ENCODE measurements at places on chromosomes 1 and 21. TPM values are rescaled to one million over a fixed set of nuclear protein-coding genes. Genes with fewer than 3 reads are reported as not detected.

- no peak for DNase-seq
These were observed 116.8 kb downstream of the ATP6V1G3 start for GRCh38 chr1:198423673-198424072.

GRCh38 chr1:154720328-154721297 lies 112.6 kb upstream of the ADAR start:
- DNase-seq, result no peak

DNA sequence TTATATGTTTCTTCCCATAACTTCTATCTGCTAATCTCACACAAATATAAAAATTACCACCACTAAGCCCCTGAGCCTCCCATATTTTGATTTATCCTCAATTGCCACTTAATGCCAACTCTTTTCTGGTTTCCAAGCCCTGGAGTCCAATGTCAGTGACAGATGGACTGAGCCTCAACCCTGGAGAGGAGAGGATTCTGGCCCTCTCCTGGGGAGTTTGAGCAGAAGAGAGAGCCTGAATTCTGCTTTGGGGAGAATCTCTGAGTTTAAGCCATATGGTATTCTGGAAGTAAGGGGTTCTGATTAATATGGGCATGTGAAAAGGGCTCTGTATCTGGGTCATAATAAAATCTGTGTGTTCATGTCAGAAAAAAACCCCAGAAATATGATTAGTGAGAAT lies 8.5 kb downstream of the CADM3 start:
- DNase-seq, result no peak

GRCh38 chr1:168842306-168842705 lies 113.3 kb upstream of the DPT start:
- no peak for DNase-seq

GRCh38 chr1:241615043-241615974 lies 24.9 kb downstream of the CHML start:
- no peak for DNase-seq

XKR8 gene
- 13.7 TPM for polyA plus RNA-seq
